ENCODE measurements at places on chromosomes 4 and X. TPM values are rescaled to one million over a fixed set of nuclear protein-coding genes. Genes with fewer than 3 reads are reported as not detected.

The PAGE2 gene
- not detected for total RNA-seq

The PDZD4 gene
- 0.25 TPM for total RNA-seq

The TRPC3 gene
- total RNA-seq, result not detected

The WWC2 gene
- total RNA-seq, result 42.3 TPM

The ARMCX2 gene
- total RNA-seq, result 5.2 TPM

The CXCL5 gene
- not detected for total RNA-seq

The GABRQ gene
- total RNA-seq, result not detected

The RBM47 gene
- 79.0 TPM for total RNA-seq

The TAF7L gene
- total RNA-seq, result 0.24 TPM

DNA sequence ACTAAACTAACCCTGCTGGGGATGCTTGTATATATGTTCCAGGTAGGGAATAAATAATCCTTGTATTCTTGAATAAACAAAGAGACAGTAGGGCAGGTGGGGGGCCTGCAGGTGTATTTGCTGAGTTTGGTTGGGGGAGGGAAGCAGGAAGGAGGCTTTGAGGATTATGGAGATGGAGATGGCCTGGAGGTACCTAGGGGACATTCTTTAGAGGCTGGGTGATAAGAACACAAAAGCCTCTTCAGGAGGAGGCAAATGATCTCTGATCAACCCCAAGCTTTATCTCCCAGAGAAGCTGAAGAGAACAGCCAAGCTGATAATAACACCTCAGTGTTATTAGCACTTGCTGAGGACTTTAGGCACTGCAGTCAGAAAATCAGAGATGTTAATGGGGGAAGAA lies 187.7 kb downstream of the MGST2 start:
- DNase-seq, result no peak

DNA sequence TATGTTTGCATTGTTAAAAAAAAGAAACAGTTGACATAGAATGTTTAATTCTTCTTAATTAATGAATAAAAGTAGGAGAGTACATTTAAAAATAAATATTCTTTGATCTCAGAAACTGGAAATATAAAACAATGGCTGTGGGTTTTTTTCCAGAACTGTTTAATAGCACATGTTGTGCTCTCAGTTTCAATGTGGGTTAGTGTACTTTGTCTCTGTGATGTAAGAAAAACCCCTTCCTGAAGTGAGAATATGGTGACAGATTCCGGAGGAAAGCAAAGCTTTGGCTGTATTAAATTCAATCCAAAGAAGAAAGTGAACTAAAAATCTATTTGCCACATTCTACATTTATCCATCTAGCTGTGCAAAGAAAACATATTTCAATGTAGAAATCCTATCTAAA lies 261.9 kb upstream of the ADGRL3 start:
- DNase-seq, result no peak

GRCh38 chr4:111127841-111128240 lies 505.0 kb upstream of the PITX2 start:
- DNase-seq, result no peak

- no peak for DNase-seq
Observed at GRCh38 chr4:1715002-1715758, 3.1 kb upstream of the SLBP start.

DNA sequence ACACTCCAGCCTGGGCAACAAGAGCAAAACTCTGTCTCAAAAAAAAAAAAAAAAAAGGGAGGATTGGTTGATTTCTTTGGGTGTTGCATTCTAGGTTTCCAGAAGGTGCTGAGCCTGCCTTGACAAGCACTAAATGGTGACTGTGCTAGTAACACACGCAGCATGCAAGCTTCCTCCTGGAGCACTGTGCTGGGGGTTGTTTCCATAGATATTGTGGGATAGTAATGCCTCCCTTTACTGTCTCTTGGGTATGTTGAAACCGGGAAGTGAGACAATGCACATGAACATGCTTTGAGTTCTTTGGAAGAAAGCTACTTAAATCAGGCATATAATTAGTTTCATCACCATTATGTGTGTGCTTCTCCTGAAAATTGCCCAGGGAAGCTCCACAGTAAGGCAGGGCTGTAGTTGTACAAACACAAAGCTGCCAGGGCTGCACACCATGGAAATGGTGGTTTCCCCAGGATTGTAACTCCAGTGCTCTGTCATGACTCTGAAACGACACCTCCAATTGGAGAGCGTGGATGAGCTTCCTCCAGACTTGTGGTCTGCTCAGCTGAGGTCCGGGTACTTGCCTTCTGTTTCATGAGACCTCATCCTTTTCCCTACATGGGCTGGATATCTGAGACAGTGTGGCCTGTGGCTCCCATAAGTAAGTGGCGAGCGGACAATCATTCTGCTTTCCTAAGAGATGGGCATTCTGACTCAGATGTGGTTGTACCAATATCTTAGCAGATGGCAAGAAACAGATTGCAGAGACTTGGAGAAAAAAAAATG lies 31.5 kb upstream of the STOX2 start:
- no peak for DNase-seq

DNA sequence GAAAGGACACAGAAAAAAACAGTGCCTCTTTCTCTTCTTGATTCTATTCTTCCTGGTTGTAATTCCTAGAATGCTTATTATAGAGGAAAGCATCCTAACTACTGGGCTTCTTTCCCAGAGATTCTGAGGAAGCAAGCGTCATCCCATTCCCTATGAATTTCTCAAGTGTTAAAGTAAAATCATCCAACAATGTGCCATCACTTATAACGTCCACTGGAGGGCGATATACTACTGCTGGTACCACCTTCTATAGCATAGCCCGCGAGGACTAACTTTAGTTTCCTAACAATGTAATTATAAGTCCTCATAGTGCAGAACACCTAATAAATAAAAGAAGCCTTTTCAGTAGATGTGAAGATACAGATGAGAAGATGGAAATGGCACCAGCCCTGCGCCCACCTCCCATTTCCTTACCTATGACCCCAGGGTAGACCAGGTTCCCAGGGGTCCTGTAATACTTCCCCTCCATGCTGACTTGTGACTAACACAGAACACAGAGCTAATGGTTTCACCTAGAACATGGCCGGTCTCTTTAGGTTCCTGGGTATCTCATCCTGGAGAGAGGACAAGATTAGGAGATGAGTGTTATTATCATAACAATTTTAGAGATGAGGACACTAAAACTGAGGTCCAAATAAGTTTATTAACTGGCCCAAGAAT lies 4.2 kb downstream of the CENPVL3 start:
- DNase-seq, result no peak

DNA sequence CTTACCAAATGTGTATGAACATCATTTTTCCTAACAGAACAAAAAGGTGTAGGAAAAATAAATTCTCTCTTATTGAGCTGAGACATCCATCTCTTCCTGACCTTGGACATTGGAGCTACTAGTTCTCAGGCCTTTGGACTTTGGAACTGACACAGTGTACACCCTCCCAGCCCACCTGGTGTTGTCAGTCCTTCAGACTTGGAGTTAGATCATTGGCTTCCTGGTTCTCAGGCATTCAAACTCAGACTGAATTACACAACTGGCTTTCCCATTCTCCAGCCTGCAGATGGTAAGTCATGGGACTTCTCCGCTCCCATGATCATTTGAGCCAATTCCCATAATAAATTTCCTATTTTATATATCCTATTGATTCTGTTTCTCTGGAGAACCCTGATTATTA lies 84.8 kb upstream of the EDNRA start:
- DNase-seq, result no peak

GRCh38 chr4:134628066-134628465 lies 426.5 kb upstream of the PABPC4L start:
- DNase-seq, result no peak

GRCh38 chrX:49727847-49728246 lies 32.1 kb upstream of the PAGE1 start:
- no peak for DNase-seq

- DNase-seq, result no peak
Observed at GRCh38 chr4:79227860-79228259, 98.0 kb downstream of the NAA11 start.

GRCh38 chr4:146407669-146408084 lies 114.1 kb downstream of the SLC10A7 start:
- DNase-seq, result no peak

Data from PC-9 (cell line).